ENCODE measurements at places on chromosomes 6 and 20.
A peak's percentile ranks its signal among the peaks of the same experiment; 100 is the strongest.

GRCh38 chr6:136174510-136174909 is 75.6 kb downstream of the MTFR2 start:
- no peak for DNase-seq

- peak; percentile 59 for DNase-seq
Observed at GRCh38 chr20:3925899-3926638, 36.9 kb downstream of the PANK2 start.

GRCh38 chr6:70312165-70312745 is 9.4 kb upstream of the COL9A1 start:
- peak; percentile 68 for DNase-seq

DNA sequence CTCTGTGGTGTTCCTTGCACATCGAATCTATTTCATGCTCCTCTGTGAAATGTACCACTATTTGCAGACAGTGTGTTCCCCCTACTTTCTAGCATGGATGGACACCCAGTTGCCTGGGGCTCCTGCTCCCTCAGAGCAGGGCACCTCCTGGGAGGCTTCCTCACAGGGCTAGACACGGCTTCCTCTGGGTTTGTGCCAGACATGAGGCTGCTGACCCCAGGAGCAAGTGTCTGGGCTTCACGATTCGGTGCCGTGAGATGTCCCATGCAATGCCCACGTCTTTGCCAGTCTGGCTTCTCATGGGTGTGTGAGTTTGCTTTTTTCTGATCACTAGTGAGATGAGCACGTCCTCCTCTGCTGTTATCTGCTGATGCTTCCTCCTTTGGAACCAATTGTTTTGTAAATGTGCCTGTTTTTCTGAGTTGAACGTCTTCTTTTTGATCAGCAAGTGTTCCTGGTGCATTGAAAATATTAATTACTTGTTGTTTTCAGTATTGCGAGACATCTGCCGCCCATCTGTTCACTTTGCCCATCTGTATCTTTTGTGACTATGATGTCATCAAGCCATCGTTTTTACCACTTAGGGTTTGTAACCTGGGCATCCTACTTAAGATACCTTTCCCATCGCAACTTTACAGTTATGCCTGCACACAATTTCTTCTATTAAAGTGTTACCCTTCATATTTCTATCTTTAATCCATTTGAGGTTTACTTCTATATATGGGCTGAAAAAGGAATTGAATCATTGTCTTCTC is 92.0 kb downstream of the TTLL2 start:
- no peak for DNase-seq

DNA sequence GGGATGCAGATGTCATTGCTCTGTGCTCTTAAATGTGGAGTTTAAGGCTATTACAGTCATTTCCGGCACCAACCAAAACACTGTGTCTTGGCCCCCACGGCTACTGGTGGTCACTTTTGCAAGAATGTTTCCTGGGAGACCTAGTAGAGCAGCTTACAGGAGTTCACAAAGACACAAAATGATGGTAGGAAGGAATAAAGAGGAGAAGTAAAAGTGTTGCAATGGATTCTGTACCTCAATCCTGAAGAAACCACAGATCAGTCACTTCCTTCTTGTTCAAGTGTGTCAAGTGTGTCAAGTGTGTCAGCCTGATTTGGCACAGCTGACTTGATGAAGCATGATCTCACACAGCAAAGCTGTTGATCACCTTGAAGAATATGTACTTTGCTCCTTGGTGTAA is 344.0 kb downstream of the PLCB1 start:
- DNase-seq, result peak; percentile 94

GRCh38 chr6:127514773-127515227 is 4.3 kb downstream of the MTCL3 start:
- DNase-seq, result peak; percentile 13

GRCh38 chr6:23268348-23268747 is 699.0 kb downstream of the HDGFL1 start:
- DNase-seq, result no peak

DNA sequence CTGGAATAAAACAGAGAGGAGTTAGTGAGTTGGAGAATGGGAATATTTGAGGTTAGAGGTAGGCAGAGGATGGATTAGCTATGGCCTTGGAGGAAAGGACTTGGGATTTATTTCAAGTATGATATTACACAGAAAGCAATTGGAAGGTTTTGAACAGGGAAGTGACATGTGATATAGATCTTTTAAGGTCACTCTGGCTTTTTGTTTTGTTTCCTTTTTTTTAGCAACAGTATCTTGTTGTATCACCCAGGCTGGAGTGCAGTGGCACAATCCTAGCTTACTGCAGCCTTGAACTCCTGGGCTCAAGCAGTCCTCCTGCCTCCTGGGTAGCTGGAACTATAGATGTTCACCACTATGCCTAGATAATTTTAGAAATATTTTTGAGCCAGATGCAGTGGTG is 190.3 kb downstream of the UTRN start:
- peak; percentile 11 for DNase-seq

DNA sequence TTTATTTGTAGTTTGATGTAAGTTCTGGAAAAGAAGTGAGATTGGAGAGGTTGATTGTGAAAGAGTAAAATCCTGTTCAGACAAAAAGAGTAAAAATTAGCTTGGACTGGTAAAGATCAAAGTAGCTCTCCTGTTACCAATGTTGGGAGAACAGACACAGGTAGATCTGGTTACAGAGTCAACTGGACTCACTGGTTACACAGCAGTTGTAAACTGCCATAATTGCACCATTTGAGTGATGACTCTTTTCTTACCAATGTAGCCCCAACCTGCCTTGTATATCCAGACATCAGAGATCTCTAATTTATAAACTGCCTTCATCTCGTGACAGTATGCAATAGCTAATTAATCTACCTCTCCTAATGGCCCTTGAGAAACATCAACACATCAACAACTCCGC is 165.6 kb upstream of the PRSS16 start:
- DNase-seq, result no peak

DNA sequence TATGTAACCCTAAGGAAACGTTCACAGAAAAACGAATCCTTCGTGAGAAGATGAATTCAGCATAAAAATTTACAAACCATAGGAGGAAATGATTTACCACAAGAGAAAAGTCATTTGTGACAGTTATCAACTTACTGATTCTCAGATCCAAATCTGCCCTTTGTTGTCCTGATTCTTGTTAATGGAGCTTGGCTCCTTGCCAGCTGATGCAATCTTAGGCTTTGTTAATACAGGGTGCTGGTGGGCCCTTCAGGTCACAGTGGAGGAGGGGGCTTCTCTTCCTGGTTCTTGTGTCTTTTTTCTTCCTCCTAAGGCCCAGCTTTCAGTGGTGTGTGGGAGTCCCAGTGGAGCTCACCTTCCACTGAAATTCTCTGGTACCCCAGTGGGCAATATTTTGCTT is 108.4 kb upstream of the MAP3K7 start:
- no peak for DNase-seq

- no peak for DNase-seq
Observed at GRCh38 chr20:54843431-54843830, 368.0 kb downstream of the DOK5 start.

GRCh38 chr20:38286586-38287531 is 17.1 kb upstream of the BPI start:
- peak; percentile 79 for DNase-seq

GRCh38 chr20:13775867-13776266 is 8.9 kb downstream of the ESF1 start:
- DNase-seq, result no peak

- peak; percentile 71 for DNase-seq
Observed at GRCh38 chr20:22333885-22334545, 250.4 kb downstream of the FOXA2 start.

GRCh38 chr6:132527791-132528190 is 10.3 kb upstream of the TAAR9 start:
- DNase-seq, result peak; percentile 68

DNA sequence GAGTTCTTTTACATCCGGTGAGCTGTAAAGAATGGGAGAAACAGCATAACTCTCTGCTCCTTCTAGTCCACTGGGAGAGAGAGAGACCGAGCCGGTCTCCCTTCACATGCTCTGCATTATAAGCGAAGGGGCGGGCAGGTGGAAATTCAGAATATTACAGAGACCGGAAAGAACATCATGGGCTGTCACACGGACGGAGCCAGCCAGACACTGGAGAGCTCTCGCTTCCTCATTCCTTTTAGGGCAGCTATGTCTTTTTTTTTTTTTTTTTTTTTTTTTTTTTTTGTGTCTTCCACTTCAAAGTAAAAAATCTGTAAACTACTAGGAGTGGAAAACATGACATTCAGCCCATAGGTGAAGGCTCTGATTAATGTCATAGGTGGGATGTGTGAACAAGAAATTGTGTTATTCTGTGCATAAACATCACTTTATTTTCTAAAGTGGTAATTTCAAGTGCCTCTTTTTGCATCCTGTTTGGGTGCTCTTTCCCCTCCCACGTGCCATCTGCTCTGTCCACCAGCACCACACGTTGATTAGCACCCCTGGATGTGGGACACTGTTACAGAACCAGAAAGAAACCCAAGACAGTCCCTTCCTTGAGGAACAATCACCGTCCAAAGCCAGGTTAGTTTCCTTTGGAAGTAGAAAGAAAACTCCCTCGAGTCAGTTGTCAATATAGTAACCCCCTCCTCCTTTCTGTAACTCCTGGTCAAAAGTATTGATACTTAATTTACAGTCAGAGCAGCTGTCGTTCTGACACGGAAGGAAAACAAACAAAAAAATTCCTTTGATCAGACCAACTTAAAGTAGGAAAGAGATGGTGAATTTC is at the start of gene TAGAP:
TSS of gene TAGAP (minus strand) at position 93 of the 829 bp plus-strand sequence. CDS start 845 bp downstream, outside the sequence.
- peak; percentile 96 for DNase-seq

- no peak for DNase-seq
Observed at GRCh38 chr6:170114956-170115855, 175.7 kb downstream of the DLL1 start.

DNA sequence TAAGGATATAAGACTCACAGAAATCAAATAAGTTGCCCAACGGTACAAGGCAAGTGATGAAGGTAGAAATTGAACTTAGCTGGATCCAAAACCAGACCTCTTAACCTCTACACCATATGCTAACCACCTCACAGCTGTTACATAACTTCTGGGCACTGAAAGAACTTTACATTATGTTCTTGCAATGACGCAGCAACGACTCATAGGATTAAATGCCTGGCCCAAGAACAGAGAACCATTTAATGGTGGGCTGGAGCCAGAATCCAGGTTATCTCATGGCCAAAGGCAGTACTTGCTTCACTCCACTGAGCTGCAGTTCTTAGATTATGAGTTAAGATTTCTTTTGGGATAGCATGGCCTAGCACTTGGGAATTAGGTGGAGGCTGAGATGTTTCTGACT is 4.4 kb downstream of the TRMT6 start:
- DNase-seq, result peak; percentile 71

GRCh38 chr6:125859727-125860126 is 69.0 kb downstream of the NCOA7 start:
- peak; percentile 18 for DNase-seq

GRCh38 chr20:6768228-6769140 is 998 bp downstream of the BMP2 start:
- DNase-seq, result peak; percentile 78

DNA sequence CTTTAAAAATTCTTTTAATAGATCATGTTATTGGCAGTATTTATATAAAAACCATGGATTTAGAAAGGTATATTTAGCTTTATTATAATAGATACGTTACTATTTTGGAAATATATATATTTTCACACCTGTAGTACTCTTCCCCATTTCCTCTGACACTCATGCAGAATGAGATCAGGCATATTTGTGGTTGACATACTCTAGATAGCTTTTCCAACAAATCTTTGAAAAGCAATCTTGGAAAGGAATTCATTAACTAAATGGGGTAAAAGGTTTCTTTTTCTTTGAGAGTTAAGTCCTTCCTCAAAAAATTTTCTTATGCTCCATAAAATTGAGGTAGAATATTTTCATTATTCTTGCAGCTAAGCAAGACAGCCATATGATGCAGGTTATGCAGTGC is 14.5 kb downstream of the ASF1A start:
- DNase-seq, result no peak

- peak; percentile 33 for DNase-seq
Observed at GRCh38 chr6:138818496-138819194, 22.8 kb downstream of the ECT2L start.

- no peak for DNase-seq
Observed at GRCh38 chr20:35319192-35319870, 27.1 kb upstream of the FAM83C start.

GRCh38 chr6:30625511-30625910 is 1.2 kb upstream of the ATAT1 start:
- DNase-seq, result no peak

DNA sequence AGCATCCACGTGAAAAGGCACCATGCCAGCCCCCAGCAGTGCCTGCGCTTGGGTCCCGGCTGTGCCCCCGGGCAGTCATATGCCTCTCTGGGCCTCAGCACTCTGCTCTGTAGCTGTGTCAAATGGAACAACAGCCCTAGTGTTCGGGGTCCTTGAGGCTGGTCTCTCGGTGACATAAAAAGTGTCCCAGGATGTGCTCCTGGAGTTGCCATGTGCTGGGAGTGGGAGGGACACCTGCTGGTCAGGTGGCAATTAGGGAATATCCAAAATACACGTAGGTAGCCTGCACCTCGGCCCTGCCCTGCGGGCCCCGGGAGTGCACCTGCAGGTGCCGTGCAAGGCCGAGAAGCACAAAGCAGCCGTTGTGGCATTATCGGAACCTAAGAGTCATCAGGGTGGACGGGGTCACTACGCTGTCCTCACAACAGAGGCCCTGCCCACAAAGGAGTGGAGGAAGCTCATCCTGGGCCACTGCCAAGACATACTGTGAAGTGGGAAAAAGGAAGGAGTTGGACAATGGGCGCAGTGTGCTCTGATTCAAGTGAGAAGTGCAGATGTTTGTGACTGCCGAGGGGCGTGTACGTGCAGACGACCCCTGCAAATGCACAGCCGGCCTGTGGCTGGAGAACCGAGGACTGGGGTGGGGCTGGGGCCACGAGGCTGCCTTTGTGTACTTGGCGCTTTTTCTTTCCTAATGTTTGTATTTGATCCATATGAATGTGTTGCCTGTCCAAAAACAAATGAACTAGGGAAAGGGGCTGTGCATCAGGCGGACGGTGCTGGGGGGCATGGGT is 24.6 kb downstream of the SLCO4A1 start:
- DNase-seq, result no peak

GRCh38 chr6:152821525-152821924 is 70.9 kb downstream of the VIP start:
- no peak for DNase-seq

DNA sequence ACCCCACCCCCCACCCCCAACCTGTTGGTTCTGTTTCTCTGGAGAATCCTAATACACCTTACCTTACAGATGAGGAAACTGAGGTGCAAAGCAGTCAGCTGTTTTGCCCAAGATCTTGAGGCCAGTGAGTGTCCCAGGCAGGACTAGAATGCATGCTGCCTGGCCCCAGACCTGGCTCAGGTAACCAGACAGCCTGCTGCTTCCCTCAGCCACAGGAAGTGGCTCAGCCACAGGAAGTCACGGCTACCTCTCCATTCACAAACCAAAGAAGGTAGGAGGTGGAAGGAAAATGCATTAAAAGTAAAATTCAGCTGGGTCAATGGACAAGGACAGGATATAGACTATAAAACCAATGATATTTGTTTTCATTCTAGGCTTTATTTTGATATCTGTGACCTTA is 517.6 kb downstream of the CD83 start:
- DNase-seq, result no peak

GRCh38 chr6:159252955-159253508 is 83.8 kb downstream of the FNDC1 start:
- peak; percentile 57 for DNase-seq

GRCh38 chr6:158047563-158048323 is 66.1 kb downstream of the SYNJ2 start:
- DNase-seq, result no peak

GRCh38 chr20:48761023-48761785 is 66.6 kb downstream of the PREX1 start:
- DNase-seq, result peak; percentile 94

- no peak for DNase-seq
Observed at GRCh38 chr6:26452631-26453235, 5.0 kb upstream of the BTN2A1 start.
